Activated T-cell treated with anti-CD3 and anti-CD28 coated beads, Interleukin-2, amount 50 U/mL, for 48 hours (primary cell): ENCODE measurements at places on chromosomes 6 and 20.

DNA sequence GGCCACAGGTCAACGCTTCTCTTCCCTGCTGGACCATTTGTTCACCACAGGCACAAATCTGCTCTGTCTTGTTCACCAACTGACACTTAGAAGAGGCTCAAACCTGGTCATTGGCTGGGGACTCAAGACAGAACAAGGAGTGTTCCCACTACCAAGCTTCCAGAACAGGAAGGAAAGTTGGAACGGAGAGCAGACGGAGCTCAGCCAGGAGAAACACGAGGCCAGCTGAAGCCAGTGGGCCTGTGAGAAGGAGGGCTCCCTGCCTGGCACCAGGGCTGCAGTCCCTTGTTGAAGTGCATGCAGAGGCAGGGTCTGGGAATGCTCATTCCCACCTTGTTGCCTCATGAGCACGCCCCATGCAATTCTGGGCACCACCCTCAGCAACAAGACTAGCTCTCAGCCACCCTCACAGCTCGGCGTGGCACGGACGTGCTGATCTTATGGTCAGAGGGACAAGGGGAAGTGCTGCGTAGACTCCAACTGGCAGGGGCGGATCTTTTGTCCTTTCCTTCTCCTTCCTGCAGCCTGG, 236.6 kb upstream of the QKI start:
- no peak for DNase-seq

- no peak for DNase-seq
These were observed 7.6 kb upstream of the BTN3A3 start for GRCh38 chr6:26432627-26433201.

- DNase-seq, result no peak
These were observed 30.9 kb downstream of the ELOVL5 start for GRCh38 chr6:53317861-53318260.

DNA sequence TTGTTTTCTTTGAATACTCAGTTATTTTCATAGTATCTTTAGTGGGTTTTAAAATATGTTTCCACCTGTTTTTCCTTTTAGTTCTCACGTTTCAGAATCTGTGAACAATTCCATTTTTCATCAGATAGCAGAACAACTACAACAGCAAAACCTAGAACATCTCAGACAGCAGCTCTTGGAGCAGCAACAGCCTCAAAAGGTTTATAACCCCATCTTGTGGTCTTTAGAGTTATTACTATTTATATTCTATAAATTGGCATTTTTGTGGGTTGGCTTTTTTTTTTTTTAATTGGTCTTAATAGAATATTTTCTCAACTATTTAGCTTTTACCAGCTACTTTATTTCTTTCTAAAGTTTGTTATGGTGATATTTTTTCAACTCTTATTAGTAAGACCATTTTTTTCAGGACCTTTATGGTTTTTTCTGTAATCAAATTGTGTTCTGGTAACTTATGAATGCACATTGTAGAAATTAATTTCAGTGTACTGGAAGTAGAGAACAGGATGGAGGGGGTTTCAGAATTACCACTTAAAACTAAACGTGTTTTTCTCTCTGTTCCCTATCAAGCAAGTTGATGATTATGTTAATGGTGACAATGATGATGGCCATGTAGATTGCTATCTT, 72.2 kb downstream of the SCAF8 start:
- no peak for DNase-seq

DNA sequence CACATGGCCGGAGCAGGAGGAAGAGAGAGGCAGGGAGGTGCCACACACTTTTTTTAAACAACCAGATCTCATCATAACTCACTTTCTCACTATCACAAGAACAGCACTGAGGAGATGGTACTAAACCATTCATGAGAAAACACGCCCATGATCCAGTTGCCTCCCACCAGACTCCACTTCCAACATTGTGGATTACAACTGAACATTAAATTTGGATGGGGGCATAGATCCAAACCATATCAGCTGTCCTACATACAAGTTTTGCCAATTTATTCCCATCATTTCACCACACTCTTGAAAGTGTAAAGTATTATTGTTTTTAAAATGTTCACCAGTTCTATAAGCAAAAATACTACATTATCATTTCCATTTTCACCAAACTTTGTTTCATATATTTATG, 33.9 kb upstream of the VGLL2 start:
- no peak for DNase-seq

GRCh38 chr6:107600936-107601335, 111.0 kb downstream of the SOBP start:
- DNase-seq, result no peak

DNA sequence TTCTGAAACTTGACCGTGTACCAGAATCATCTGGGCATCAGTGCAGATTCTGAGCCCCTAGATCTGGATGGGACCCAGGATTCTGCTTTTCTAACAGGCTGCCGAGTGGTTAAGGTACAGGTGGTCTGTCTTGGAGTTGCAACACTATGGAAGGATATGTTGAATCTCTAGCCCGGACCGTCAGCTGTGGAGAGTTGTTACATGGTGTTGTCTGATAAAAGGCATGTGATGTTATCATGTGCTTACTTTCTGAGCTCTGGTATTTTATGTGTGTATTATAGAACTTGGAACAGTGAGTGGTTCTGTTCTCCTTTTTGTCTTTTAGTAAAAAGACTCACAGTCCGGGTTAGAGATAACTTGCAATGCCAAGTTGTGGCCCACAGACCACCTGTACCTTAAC, 123.0 kb downstream of the JARID2 start:
- DNase-seq, result no peak

DNA sequence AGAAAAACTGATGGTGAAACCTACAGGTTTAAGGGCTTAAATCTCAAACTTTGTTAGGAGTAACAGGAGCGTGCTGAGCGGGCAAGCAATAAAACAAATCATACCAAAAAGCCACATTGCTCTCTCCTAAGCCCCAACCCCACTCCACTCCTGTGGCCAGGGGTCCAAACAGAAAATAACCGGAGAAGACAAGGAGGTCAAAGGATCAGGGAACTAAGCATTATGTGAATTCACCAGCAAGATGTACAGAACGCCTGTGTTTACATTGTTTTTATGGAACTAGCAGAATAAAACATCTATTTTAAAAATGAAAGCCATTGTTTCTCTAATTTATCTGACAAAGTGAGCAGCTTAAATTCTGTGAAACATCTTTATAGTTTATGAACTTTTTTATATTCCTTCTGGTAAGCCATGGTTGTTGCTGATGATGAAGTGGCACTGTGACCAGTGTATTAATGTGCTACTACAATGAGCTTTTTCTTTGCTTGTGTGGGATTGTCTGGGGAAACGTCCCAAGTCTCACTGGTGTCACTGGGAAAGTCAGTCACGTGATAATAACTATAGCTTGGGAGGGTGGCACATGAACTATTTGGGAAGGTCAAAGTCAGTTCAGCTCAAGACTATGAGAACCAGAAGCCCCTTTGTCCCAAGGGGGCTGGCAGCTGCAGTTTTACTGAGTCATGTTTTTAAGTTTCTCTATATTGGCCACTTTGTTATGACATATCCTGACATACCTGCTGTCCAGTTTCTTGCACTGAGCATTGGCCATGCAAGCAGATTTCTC, 9.8 kb downstream of the FAM210B start:
- no peak for DNase-seq

DNA sequence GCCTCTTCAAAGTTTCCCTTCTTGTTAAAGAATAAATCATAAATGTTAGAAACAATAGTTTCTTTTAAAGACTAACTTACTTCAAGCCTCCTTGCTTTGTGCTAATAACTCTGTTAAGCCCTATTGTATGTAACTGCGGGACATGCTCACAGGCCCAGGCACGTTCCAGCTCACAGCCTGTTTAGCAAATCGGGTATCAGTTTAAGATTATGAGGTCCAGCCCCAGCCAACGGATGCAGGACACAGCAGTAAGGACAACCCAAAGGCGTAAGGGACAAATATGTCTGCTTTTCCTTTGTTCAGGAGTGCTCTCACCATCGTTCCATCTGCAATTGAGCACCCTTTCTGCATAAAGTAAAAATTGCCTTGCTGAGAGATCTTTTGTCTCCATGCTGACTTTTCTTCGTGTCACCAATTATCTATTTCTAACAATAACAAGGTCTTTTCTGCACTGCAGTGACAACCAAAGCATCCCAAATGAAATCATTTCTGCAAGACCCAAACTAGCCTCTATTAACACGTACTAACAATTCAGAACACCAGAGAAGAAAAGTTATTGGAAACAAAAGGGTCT, 1.4 kb downstream of the C6orf52 start:
- DNase-seq, result no peak

GRCh38 chr6:39118921-39119320, 3.9 kb upstream of the SAYSD1 start:
- DNase-seq, result no peak

- no peak for DNase-seq
These were observed 84.5 kb upstream of the LRFN2 start for GRCh38 chr6:40671694-40672050.

- no peak for DNase-seq
These were observed 43.3 kb downstream of the RNGTT start for GRCh38 chr6:88920088-88920487.

DNA sequence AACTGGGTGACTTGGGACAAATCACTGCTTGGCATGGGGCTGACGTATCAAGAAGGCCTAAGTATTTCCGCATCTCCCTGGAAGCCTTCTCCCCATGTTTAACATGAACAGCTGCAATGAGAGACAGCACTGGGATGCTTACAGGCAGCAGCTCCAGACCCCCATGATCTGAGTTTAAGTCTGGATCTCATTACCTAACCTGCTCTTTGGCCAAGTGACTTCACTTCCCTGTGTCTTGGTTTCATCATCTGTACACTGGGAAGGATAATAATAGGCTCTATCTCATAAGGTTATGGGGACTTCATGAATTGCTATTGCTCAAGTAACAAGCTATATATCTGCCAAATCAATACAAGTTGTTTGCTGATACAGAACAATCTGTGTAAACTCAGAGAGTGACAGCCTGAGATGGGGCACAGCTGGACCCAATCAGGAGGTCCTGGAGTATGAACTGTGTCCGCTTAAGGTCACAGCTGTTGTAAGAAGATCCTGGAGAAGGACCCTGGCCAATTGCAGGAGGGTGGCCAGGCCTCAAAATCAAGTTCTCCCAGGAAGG, 56.0 kb downstream of the TGM2 start:
- no peak for DNase-seq

- no peak for DNase-seq
These were observed 106.8 kb downstream of the CDK19 start for GRCh38 chr6:110708295-110708950.

GRCh38 chr20:38159957-38160756, 4.9 kb downstream of the TGM2 start:
- no peak for DNase-seq

DNA sequence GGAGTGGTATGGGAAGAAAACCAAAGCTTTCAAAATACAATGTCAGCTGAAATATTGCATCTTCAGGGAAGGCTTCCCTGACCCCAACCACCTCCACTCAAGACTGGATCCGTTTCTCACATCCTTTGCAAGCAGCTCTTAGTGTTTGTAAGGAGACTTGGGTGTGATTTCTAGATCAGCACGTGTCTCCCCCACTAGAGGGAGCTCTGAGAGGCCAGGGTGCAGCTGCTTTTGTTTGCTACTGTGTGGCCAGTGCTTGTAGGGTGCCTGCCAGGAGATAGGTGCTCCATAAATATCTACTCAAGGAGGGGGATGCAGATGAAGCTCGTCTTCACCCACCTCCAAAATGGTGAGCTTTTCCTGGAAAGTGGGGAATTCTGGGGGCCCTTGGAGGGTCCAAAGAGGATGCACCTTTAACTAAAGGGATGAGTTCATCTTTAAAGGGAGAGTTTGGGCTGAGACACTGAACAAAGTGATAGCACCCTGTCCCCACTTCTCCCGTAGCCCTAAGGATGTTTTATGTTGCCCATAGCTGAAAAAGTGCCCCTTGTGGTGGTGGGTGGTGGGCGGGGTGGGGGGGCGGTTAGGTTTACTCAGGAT, 52.6 kb upstream of the MAFB start:
- DNase-seq, result peak; percentile 57

- DNase-seq, result no peak
These were observed 200.3 kb upstream of the SIM1 start for GRCh38 chr6:100665041-100665380.

- no peak for DNase-seq
These were observed 55.9 kb downstream of the YTHDF1 start for GRCh38 chr20:63159826-63160640.

DNA sequence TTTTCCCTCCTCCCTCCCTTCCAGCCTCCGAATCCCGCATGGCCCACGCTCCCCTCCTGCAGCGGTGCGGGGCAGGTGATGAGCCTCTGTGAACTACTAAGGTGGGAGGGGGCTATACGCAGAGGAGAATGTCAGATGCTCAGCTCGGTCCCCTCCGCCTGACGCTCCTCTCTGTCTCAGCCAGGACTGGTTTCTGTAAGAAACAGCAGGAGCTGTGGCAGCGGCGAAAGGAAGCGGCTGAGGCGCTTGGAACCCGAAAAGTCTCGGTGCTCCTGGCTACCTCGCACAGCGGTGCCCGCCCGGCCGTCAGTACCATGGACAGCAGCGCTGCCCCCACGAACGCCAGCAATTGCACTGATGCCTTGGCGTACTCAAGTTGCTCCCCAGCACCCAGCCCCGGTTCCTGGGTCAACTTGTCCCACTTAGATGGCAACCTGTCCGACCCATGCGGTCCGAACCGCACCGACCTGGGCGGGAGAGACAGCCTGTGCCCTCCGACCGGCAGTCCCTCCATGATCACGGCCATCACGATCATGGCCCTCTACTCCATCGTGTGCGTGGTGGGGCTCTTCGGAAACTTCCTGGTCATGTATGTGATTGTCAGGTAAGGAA, at the start of gene OPRM1:
Gene OPRM1 (plus strand): TSS at position 10 of the 612 bp plus-strand sequence. CDS start 305 bp downstream, at position 315.
- DNase-seq, result peak; percentile 54

GRCh38 chr6:16476861-16477260, 238.5 kb downstream of the GMPR start:
- no peak for DNase-seq

GRCh38 chr20:24425523-24426135, 43.8 kb upstream of the SYNDIG1 start:
- DNase-seq, result no peak

DNA sequence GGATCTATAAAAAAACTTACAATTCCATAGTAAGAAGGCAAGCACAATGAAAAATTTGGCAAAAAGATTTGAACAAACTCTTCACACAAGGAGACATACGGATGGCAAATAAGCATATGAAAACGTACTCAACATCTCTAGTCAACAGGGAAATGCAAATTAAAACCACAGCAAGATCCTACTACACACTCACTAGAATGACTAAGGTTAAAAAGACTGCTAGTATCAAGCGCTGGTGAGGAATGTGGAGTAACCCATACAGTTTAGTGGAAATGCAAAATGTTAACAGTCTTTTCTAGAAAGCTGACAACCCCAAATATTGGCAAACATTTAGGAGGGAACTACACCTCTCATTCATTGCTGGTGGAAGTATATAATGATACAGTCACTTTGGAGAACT, 175.9 kb upstream of the SGK1 start:
- DNase-seq, result no peak

- DNase-seq, result no peak
These were observed 77.9 kb upstream of the DOK5 start for GRCh38 chr20:54397292-54398140.

- no peak for DNase-seq
These were observed 90.6 kb downstream of the PSMB1 start for GRCh38 chr6:170462366-170463020.

- DNase-seq, result no peak
These were observed 130.1 kb upstream of the DST start for GRCh38 chr6:56772737-56773184.

- DNase-seq, result peak; percentile 15
These were observed at the start of gene HLA-DRB1 for GRCh38 chr6:32589596-32590449. HLA-DRB1 (minus strand) TSS chr6:32589848; CDS start chr6:32589742, 106 bp downstream.

- no peak for DNase-seq
These were observed 40.2 kb upstream of the DDR1 start for GRCh38 chr6:30844118-30844535.

GRCh38 chr6:85004361-85004995, 240.1 kb upstream of the TBX18 start:
- no peak for DNase-seq

GRCh38 chr20:43159994-43160393, 29.7 kb downstream of the PTPRT start:
- no peak for DNase-seq
